HepG2 (cell line): ENCODE measurements at places on chromosomes 3 and 15. TPM values are rescaled to one million over a fixed set of nuclear protein-coding genes. Genes with fewer than 3 reads are reported as not detected.

CCDC71 gene
- 9.7 and 14.9 TPM in 2 replicates for polyA plus RNA-seq

PEX5L gene
- not detected in 2 replicates for polyA plus RNA-seq

SEMA3F gene
- 14.8 and 17.2 TPM in 2 replicates for polyA plus RNA-seq

SERPINI1 gene
- polyA plus RNA-seq: 29.7 and 58.0 TPM in 2 replicates

GABPB1 gene
- 17.3 and 17.5 TPM in 2 replicates for polyA plus RNA-seq

IL17RE gene
- polyA plus RNA-seq: 24.1 and 36.3 TPM in 2 replicates

SOX14 gene
- not detected in 2 replicates for polyA plus RNA-seq
